Cerebellar nuclear complex (tissue), 1 donor: ENCODE measurements at places on chromosomes 13 and 19.

DNA sequence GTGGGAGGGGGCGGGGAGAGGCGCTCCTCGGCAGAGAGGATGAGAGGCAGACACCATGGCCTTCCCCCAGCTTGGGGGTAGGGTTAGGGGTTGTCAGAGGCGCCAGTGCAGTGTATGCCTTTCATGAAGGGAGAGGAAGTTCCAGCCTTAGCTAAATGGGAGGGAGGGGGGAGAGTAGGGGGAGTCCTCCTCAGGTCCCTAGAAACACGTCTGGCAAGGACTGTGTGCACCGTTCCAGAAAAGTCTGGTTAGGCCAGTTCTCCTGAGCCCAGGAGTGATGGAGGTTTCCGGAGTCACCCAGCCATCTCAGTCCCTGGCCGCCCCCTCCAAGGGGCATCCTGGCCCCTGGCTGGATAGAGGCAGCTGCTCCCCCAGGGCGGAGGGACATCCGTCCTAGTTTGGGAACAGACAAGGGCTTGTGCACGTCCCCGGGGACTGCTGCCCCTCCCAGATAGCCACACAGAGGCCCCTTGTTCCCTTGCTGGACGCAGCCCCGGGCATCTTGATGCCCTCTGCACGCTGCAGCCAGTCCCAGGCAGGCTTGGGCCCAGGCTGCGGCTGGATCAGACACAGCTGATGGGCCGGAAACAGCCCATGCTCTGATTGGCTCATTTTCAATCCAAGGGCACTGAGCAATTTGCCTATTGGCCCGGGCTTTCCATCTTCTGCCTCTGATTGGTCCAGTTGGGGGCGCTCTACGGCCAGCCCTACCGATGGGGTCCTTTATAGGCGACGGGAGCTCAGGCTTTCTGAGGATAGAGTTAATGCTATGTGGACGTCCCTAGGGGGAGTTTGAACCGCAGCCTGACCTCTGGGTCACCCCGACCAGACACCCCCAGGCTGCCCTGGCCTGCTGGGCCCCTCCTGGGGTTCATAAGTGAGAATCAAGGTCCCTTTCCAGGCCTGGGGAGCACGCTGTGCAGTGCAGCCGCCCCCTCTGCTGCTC is 3.8 kb downstream of the S1PR2 start:
- no peak for DNase-seq

GRCh38 chr19:44284968-44285367 is 19.9 kb downstream of the ZNF235 start:
- no peak for DNase-seq

DNA sequence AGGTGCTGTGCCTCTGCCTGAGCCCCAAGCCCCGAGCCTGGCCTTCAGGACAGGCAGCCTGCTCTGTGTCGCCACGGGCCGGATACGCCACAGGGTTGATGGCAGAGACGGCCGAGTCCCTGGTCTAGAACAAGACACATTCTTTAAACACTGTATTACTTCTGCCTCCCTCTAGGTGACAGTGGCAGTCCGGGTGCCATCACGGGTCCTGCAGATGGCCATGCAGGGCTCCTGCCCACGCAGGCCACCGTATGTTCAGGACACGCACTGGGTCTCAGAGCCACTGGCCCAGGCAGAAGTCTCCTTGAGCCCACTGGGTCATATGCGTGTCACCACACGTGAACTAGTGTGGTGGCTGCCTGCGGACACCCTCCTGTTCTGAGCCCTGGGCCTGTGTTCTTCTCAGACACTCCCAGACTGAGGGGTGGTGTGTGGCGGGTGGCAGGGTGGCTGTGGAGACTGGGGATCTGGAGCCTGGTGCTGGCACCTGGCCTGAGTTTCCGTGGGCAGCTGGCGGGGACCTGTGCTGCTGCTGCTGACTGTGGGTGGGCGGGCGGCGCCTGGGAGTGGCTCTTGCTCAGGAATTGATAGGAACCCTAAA is 4.4 kb downstream of the PLEKHJ1 start:
- DNase-seq = no peak

DNA sequence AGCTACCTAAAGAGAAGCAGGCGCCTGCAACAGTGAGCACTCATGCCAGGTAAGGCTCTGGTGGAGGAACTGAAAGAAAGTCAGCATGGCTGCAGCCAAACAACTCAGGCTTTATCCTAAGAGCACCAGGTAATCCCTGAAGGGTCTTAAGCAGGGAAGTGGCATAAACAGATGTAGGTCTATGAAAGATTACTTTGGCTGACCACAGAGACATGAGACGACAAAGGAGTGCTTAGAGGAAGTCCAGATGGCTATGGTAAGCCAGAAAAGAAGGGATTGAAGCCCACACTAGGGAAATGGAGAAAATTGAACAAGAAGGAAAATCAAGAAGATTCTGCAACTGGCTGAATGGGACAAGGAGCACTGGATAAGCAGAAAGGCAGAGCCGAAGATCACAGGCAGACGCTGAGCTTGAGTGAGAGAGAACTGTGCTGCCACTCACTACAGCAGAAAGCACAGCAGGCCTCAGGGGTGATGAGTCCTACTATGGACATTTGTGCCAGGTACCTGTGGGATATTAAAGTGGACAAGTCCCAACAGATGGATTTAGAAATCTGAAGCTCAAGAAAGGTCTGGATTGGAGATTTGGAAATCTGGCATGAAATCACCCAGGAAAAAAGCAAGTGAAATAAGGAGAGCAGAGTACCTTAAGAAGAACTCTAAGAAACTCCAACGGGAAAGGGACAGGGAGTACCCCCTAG is 4.2 kb downstream of the RCBTB1 start:
- no peak for DNase-seq

GRCh38 chr13:112804374-112804773 is 114.5 kb downstream of the ATP11A start:
- DNase-seq = no peak

- no peak for DNase-seq
Measured at GRCh38 chr19:14015524-14016035, 9.5 kb upstream of the RFX1 start.

DNA sequence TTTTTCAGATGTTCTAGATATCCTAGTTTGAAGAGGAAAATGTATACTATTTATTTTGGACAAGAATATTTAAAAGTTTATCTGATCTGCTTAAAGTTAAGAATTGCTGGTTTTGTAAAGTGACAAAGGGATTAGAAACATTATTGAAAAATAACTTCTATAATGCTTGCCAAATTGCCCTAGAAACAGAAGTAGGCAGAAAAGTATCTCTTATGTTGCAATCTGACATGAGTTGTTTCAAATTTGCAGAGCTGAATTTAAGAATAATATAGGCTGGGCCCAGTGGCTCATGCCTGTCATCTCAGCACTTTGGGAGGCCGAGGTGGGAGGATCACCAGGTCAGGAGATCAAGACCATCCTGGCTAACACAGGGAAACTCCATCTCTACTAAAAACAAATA is 777.1 kb downstream of the LIG4 start:
- DNase-seq = no peak

DNA sequence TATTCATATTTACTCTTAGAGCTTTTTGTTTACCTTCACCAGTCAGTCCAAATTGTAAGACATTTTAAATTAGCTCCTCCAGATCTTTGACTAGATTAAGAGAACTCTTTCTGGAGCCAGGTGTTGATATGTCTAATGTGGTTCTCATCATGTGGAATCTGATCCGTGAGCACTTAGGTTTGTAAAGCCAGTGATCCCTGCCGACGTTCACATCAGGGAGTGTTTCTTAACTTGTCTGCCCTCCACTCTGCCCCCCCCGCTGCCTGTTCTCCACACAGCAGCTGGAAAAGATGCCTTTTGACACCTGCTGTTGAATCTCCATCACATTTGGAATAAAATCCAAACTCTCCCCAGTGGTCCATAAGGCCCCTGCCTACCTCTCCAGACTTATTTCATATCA is 17.7 kb downstream of the METTL21C start:
- no peak for DNase-seq

DNA sequence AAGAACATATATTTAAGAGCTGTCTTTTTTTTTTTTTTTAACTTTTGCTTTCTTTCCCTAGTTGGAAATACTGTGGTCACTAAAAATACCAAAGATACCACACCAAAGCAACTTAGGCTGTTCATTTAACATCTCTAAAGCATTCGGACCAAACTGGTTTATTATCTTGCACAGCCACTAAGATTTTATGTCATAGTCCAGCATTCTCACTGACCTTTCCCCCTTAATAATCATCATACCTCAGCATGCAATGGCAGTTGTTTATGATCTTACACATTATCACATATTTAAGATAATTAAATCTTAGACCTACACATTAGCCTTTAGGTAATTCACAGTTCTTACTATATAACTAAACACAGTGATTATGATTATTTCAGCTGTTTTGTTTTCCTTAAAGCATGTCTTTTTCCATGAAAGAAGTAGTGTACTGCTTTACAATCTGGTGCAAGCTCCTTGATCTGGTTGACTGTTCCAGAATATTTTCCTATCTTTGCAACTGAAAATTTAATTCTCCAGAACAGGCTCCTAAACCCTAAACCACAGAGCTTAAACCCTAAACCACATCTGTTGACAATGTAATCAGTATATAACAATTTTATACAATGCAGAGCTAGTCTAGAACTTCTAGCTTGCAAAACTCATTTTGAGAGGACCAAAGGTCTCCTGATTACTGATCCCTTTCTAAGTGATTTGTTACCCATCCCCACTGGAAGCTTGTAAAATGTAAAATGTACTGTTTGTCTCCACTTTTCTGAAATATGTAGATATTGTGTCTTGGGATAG is 74.2 kb downstream of the CDK8 start:
- no peak for DNase-seq

DNA sequence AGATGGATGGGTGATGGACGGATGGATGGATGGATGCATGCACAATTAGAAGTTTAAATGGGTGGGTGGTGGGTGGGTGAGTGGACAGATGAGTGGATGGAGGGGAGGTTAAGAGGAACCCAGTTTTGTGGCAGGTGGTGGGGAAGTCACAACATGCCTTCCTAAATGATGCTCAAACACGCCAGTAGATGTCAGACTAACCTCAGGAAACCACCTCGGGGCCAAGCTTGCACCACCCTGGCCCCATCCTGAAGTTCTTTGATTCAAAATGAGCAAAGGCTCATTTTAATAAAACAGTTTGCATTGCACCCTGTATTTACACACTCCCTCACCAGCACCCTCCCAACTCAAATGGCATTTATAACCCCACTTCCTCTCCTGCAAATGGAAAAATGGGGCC is 91.4 kb upstream of the CACNA1A start:
- no peak for DNase-seq

- DNase-seq = no peak
Measured at GRCh38 chr13:106462710-106463109, 72.8 kb downstream of the EFNB2 start.

DNA sequence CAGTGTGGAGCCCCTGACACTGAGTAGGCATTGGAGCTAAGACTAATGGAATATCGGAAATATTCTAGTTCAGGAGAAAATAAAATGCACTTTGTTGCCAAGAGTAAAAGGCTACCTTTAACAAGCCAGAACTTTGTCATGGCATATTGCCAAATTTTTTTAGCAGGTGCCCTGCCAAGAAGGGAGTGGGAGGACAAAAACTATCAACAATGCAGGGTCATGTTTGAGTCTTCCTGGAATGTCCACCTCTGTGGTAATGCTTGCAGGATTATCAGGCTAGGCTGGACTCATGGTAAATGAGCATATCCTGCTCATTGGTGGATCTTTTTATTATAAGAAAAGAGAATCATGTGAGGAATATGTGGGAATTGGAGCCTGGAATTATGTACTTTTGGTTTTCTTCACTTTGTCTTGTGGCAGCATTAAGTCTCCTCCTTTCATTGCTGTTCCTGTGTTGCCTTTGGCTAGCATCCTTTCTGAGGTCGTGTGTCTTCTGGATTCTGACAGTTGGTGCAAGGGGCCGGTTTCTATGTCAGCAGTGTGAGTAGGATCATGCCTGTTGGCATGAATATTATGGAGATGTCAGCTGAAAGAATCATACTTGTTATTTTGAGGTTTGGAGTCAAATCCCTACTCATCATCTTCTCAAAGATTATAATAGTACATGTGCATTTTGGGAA is 122.9 kb upstream of the SPRY2 start:
- no peak for DNase-seq

- DNase-seq = no peak
Measured at GRCh38 chr13:25225970-25226369, 53.9 kb upstream of the AMER2 start.

- DNase-seq = no peak
Measured at GRCh38 chr13:105491345-105491744, 1044.1 kb downstream of the EFNB2 start.

- DNase-seq = no peak
Measured at GRCh38 chr13:21095311-21095710, 33.9 kb upstream of the LATS2 start.

DNA sequence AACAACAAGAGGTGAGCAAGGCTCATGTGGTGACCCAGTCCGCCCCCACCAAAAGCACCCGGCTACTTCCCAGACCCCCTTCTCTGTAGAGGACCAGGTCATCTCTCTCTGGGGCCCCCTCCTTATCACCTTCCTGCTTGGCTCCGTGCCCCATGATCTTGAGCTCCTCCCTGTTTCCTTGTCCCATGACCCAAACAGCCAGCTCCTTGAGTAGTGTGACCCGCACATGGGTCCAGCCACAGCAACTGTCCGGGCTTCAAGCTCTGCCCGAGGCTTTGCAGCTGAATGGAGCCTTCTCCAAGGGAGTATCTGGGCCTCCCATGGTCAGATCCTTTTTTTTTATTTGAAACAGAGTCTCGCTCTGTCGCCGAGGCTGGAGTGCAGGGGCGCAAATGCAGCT is 61.8 kb downstream of the MYO9B start:
- no peak for DNase-seq
